Globus pallidus (tissue), 1 donor: ENCODE measurements at places on chromosomes 13 and 19.
A peak's percentile ranks its signal among the peaks of the same experiment; 100 is the strongest.

DNA sequence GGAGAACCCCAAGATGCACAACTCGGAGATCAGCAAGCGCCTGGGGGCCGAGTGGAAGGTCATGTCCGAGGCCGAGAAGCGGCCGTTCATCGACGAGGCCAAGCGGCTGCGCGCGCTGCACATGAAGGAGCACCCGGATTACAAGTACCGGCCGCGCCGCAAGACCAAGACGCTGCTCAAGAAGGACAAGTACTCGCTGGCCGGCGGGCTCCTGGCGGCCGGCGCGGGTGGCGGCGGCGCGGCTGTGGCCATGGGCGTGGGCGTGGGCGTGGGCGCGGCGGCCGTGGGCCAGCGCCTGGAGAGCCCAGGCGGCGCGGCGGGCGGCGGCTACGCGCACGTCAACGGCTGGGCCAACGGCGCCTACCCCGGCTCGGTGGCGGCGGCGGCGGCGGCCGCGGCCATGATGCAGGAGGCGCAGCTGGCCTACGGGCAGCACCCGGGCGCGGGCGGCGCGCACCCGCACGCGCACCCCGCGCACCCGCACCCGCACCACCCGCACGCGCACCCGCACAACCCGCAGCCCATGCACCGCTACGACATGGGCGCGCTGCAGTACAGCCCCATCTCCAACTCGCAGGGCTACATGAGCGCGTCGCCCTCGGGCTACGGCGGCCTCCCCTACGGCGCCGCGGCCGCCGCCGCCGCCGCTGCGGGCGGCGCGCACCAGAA, 1.1 kb downstream of the SOX1 start:
- no peak for DNase-seq

DNA sequence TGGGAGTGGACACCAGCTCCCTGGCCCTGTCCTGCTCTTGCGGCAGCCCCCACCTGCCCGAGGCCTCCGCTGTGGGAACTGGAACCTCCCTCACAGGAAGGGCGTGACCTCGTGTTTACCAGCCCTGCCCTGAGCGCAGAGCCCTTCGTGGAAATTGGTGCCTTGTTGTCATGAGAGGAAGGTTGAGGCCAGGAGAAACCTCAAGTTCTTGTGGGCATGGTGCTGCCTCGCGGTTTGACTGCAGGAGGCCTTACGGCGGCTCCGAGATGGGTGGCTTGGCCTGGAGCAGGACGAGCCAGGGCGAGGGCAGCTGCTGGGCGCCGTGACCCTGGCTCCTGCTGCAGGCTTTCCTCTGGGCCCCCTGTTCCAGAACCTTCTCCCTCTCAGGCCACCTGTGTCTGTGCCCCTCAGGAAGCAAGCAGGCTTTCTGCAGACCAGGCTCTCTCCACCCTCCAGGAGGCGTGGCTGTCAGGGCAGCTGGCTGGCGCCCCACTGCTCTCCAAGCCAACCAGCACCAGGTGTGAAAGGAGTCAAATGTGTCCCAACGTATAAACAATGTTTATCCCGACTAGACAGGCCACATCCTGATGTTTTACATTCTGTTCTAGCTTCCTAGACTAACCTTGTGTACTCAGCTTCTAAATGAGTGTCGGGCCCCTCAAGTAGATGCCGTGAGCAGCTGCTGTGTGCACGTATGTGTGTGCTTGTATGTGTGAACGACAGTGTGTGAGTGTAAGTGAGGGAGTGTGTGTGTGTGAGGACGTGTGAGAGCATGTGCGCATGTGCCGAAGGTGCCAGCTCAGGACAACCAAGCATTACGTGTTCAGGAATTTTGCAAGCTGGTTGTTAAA, 10.4 kb upstream of the RASA3 start:
- DNase-seq: no peak

DNA sequence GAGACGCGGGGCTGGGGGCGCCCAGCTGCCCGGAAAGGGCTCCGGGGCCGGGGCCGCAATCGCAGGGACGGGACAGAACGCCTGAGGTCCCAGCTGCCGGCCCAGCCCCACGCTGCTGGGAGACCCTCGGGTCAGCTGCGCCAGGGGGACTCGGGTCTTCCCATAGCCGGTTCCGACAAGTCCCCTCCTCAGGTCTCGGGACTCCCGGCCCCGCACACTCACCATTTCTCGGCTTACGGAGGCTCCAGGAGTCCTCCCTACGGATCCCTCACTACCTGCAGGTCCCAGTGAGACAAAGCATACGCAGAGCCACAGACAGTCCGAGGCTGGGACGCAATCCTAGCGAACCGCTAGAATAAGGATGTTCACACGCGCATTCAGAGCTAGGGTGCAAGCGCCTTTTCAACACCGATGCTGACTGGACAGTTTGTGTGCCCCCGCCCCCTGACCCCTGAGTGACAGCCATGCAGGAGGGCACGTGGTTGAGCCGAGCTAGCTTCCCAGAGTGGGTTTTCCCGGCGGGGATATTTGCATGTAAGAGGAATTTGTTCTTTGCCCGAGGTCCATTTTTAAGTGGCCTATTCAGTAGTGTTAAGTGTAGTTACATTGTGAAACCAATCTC, 13.6 kb downstream of the ZNF490 start:
- DNase-seq: no peak

DNA sequence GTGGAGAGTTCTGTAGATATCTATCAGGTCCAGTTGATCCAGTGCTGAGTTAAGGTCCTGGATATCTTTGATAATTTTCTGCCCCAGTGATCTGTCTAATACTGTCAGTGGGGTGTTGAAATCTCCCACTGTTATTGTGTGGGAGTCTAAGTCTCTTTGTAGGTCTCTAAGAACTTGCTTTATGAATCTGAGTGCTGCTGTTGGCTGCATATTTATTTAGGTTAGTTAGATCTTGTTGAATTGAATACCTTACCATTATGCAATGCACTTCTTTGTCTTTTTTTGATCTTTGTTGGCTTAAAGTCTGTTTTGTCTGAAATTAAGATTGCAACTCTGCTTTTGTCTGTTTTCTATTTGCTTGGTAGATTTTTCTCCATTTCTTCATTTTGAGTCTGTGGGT, 15.4 kb downstream of the AP1M1 start:
- DNase-seq: no peak

DNA sequence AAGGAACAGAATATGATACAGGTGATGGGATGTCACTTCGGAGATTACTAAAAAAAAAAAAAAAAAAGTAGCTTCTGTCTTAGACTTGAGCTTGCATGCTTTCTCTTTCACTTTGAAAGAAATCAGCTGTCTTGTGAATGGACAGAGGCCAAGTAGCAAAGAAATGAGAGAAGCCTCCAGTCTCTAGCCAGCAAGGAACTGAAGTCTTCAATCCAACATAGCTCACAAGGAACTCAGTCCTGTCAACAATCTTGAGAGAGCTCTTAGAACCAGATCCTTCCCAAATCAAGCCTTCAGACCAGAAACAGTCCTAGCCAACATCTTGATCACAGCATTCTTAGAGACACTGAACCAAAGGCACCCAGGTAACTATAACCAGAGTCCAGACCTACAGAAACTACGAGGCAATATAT, 7.7 kb downstream of the N4BP2L2 start:
- DNase-seq: peak; percentile 47

DNA sequence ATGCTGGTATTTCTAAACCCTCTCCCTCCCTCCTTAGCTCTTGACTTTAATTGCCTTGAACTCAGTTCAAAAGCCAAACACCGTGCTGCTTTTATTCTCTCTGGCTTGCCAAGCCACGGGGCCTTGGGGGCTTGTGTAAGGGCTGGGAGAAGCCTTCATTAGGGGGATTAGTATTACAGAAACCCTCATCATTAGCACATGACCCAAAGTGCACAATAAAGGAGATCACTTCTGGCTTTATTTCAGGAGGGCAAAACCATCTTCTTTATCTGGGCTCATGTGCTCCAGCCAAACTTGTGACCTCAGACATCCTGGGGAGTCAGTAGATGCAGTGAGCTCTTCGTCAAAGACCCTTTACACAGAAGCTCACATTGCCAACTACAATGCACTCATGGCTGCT, at the start of gene DCT:
Gene DCT, minus strand, starts transcription at position 67 of the 400 bp plus-strand sequence. CDS start 427 bp downstream, outside the sequence.
- DNase-seq: no peak

GRCh38 chr19:17468302-17469091, 1.8 kb upstream of the SLC27A1 start:
- peak; percentile 62 for DNase-seq

GRCh38 chr13:22240716-22241115, 569.8 kb downstream of the FGF9 start:
- no peak for DNase-seq

- no peak for DNase-seq
These were observed 18.4 kb upstream of the IPO5 start for GRCh38 chr13:97935071-97935470.

- DNase-seq: no peak
These were observed 209.8 kb downstream of the FGF14 start for GRCh38 chr13:102191951-102192502.

DNA sequence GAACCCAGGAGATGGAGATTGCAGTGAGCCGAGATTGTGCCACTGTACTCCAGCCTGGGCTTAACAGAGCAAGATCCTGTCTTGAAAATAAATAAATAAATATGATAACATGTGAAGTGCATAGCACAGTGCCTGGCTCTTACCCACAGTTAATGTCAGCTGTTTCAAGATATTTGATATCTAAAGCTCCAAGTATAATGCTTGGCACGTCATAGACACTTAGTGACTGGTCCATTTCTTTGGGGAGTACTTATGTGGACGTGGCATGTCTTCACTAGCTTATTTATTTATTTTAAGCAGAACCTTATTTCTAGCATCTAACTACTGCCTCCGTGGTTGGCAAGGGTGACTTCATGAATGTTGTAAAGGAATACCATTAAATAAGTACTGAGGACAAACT, 18.8 kb downstream of the GARRE1 start:
- DNase-seq: no peak

DNA sequence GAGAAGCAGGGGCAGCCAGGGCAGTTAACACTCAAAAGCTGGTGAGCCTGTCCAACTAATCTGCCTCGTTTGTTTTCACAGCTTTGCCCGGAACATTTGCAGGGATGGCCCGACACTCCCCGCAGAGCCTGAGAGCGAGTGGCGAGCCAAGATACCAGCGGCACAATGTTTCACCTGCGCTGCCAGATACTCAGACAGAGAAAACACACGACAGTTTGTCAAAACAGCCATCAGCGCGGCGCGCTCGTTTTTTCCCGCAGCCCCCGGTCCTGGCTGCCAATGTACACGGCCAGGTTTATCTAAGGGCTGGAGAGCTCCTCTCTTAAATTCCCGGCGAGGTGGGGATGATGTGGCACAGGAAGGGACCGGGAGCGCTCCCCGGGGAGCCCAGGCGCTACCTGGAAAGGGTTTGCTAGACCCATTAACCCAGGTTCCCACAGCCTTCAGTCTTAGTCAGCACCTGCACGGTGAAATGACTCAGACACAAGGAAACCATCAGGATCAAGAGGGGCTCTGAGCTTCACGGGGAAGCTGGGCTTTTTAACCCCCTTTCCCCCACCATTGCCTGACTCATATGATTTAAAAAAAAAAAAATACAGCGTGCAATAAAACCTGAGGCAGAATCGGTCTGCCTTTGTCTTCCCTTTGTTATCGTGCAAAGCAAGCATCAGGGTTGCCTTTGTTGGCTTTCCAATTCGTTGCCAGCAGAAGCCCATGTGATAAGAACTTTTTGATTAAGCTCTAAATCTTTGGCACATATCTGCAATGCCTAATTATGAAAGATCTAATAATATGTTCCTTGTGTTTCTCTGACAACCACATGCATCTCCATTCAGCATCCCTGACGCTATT, 186.2 kb downstream of the EFNB2 start:
- DNase-seq: no peak

DNA sequence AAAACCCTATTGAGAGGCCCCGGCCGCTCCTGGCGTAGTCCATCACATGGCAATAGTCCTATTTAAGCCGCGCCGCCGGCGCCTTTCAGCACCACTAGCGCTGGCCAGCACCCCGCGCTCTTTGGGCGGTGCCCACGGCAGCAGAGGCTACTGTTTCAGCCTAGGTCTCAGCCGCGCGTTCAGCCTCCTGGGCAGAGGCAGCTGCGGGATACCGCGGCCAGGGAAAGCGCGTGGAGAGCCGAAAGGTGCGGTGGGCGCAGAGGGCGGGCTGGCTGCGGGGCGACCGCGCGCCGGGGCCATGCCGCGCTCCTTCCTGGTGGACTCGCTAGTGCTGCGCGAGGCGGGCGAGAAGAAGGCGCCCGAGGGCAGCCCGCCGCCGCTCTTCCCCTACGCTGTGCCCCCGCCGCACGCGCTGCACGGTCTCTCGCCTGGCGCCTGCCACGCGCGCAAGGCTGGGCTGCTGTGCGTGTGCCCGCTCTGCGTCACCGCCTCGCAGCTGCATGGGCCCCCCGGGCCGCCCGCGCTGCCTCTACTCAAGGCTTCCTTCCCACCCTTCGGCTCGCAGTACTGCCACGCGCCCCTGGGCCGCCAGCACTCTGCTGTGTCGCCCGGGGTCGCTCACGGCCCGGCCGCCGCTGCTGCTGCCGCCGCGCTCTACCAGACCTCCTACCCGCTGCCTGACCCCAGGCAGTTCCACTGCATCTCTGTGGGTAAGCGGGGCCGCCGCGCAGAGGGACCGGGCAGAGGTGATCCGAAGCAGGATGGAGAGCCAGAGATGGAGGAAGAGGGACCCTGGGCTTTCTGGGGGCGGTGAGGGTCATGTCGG, at the start of gene GSX1:
Gene GSX1, plus strand, starts transcription at position 91 of the 826 bp plus-strand sequence. Its CDS starts 208 bp downstream, at position 299.
- peak; percentile 56 for DNase-seq

DNA sequence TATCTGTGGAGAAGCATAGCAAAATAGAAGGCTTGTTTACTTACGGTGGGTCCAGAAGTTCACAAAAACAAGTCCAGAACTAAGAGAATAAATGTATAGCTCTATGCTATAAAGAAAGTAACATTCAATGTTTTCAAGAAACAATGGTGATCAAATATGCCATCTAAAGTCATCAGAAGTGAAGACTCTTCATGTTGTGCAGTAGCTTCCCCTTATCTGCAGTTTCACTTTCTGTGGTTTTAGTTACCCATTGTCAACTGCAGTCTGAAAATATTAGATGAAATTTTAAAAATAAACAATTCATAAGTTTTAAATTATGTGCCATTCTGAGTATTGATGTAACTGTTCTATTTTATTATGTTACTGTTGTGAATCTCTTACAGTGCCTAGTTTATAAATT, 72.5 kb downstream of the EDNRB start:
- no peak for DNase-seq

DNA sequence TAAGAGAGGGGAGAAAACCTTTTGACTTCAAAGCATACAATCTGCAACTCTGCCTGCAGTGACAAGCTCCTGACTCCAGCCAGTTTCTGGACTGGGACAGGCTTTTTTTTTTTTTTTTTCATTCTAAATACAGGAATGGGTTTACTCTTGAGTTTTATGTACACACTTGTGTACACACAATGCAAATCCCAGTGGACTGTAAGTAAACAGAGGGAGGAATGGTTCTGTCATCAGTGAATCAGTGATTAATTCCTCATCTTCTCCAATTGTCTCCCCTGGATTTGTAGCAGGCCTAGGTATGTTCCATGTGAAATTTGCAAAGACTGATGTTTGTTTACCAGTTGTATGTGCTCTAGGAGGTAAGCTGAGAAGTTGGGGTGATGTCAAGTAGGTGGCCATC, 184.8 kb downstream of the SHISA2 start:
- no peak for DNase-seq

- no peak for DNase-seq
These were observed 308.4 kb downstream of the FGF9 start for GRCh38 chr13:21979161-21979806.

GRCh38 chr13:94232161-94232950, 247.1 kb downstream of the DCT start:
- DNase-seq: no peak
